ENCODE measurements at places on chromosomes 16 and 17. TPM values are rescaled to one million over a fixed set of nuclear protein-coding genes. Genes with fewer than 3 reads are reported as not detected.

The DVL2 gene
- total RNA-seq: 82.5 TPM

The TOX3 gene
- not detected for total RNA-seq

The ANKS4B gene
- not detected for total RNA-seq

The TRIM72 gene
- not detected for total RNA-seq

The KRT14 gene
- total RNA-seq: 128 TPM

The PRR15L gene
- not detected for total RNA-seq

The CDH5 gene
- total RNA-seq: not detected
